ENCODE measurements at places on chromosomes 12 and 14. TPM values are rescaled to one million over a fixed set of nuclear protein-coding genes. Genes with fewer than 3 reads are reported as not detected.

Gene SMCO3
- total RNA-seq, result 0.42 TPM

Gene ZNF664
- 109 TPM for total RNA-seq

Gene CLEC12A
- not detected for total RNA-seq

Gene RSRC2
- total RNA-seq, result 85.8 TPM

GRCh38 chr14:102493096-102493495, 16.5 kb downstream of the ANKRD9 start:
- peaks cover 7% of the 10 kb centered on the region for H3K4me1 ChIP-seq
- H3K27ac ChIP-seq, result no peak overlapping the region
- no peak for DNase-seq
- no peaks in the 10 kb centered on the region for H3K36me3 ChIP-seq
- H3K4me3 ChIP-seq, result no peak overlapping the region

DNA sequence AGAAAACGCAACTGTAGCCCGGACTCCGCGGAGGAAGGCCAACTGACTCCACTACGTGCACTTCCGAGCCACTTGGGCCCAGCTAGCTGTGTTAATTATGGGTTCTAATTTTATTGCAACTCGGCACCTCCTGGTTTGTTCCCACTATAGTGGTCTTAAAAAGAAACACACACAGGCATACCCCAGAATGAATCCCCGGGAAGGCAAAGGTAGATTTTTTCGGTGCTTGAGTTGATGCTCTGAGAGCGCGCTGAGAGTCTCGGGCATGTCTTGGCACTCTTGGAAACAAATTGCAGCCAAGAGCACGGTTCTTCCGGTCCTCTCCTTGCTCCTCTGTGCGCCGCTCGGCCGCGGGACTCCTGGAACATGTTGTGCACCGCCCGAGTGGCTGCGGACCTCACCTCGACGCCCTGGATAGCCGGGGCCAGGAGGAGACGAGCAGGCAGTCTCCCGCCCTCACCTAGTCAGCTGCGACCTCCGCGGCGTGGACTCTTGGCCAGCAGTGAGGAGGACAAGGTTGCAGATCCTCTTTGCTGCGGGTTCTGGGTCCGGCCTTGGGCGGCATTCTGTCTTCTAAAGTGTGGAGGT, 6.8 kb upstream of the PAX9 start:
- peaks cover 23% of the 10 kb centered on the region for H3K4me1 ChIP-seq
- H3K36me3 ChIP-seq, result no peaks in the 10 kb centered on the region
- DNase-seq, result no peak
- H3K4me3 ChIP-seq, result no peak overlapping the region

DNA sequence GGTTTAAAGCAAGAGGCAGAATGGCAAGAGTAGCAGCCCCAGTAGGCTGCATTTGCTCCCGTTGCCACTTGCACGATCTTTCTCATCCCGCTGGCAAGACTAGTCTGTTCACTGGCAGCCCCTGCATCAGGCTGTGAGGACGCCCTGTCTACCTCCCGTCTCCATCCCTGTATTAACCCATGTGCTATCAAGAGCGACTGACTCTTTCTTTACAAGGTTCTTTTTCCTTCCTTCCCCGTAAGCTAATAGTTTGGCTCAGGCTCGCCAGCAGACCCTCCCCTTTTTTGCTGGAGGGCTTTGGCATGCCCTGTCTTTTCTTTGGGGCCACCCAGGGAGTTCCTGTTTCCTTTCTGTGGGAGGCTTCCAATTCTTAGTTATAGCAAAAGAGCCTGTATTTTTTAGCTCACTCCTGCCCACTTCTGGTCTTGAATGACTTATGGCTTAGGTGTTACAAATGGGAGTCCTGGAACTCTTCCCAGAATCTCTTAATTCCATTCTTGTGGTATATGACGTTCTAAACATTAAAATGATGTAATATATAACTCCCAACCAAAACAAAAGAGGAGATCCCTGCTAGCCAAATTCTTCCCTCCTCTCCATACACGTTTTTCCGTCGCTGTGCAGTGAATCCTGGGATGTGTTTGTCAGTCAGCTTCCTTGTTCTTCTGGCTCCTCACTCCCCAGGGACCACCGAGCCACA, 149.0 kb downstream of the PRKCH start:
- no peak overlapping the region for H3K27ac ChIP-seq
- H3K36me3 ChIP-seq, result no peaks in the 10 kb centered on the region
- H3K27me3 ChIP-seq, result no peaks in the 10 kb centered on the region

GRCh38 chr14:33657476-33657875, 293.4 kb downstream of the EGLN3 start:
- no peaks in the 10 kb centered on the region for H3K36me3 ChIP-seq
- H3K4me3 ChIP-seq, result no peak overlapping the region
- no peaks in the 10 kb centered on the region for H3K4me1 ChIP-seq
- no peak overlapping the region for H3K27ac ChIP-seq
- H3K27me3 ChIP-seq, result no peaks in the 10 kb centered on the region
- DNase-seq, result no peak

DNA sequence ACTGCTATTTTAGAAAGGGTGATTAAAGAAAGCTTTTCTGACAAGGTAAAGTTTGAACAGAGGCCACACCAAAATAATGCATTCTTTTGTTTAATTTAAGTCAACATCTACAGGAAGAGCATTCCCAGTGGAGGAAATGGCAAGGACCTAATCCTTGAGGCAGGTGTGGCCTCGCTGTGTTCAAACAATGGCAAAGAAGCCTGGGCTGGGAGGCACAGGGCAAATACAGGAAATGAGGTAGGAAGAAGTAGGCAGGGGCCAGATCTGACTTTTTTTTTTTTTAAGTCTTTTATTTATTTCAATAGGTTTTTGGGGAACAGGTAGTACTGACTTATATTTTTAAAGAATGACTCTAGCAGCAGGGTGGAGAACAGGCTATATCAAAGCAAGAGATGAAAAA, 53.5 kb downstream of the ARMH4 start:
- no peak overlapping the region for H3K27ac ChIP-seq
- no peaks in the 10 kb centered on the region for H3K4me1 ChIP-seq
- H3K27me3 ChIP-seq, result no peaks in the 10 kb centered on the region
- no peak for DNase-seq

Measured in HepG2 (cell line).